ENCODE measurements at places on chromosomes 1 and 21.
A peak's percentile ranks its signal among the peaks of the same experiment; 100 is the strongest.

DNA sequence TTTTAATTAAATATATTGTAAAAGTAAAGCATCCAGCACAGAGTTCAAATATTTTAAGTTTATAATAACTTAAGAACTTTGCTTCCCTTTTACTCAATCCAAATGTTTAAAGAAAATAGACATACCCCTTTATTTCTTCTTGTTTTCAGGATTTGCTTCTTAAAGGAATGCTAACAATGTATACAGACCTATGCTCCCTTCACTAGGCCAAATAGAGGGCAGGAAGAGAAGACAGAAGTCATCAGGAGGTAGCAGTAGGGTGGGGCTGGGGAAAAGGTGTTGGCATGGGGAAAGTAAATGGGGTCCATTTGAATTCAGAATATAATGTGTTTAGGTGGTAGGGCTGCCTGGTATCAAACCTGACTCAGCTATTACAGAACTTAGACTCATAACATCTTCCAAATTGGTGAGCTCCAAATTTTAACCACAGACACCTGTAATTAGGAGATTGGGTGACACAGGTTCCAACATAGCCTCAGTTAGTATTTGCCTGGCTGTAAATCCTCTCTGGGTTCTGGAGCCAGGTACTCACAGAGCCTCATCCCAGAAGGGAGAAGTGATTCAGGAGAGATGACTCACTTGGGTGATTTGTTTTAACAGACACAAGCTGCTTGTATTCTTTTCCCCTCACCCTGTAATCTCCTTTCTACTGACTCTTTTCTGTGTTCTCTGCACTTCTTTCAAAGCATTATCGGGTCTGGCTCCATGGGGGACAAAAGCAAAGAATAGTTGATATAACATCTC lies 60.1 kb upstream of the DUSP10 start:
- DNase-seq, result no peak

DNA sequence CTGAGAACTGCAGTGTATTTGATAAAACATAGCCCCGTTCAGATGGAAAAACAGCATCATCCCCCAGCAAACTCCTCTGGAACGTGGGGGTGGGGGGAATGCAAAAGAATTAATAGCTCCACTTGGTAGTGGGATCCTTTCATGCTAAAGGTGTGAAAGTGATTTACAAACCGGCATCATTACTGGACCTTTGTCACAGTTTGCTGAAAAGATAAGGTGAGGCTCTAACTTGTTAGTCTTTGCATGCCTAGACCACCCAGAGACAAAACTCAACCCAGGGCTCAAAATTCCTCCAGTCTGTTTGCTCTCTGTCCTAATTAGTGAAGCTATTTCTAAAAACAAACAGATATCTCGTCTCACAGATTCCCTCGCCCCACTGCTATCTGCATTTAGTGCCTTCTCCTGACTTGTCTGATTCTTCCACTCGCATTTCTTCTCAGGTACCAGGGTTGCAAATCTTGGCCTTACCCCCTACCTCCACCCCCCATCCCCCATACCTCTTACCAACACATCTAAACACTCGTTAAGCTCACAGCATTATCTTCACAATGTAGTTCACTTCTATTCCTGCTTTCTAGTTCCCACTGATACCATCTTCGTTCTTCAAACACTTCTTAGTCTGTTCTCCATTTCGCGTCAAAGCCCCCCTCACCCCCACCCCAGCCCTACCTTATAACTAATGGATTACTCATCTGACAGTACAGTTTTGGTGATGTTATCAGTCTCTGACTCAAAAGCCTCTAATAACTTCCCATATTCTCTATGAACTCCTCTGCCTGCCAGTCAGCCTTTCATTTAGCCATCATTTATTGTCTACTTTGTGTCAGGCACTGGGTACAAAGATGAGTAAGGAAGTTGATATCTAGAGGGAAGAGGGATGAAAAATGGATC lies 11.8 kb downstream of the IER5 start:
- peak; percentile 62 for DNase-seq

DNA sequence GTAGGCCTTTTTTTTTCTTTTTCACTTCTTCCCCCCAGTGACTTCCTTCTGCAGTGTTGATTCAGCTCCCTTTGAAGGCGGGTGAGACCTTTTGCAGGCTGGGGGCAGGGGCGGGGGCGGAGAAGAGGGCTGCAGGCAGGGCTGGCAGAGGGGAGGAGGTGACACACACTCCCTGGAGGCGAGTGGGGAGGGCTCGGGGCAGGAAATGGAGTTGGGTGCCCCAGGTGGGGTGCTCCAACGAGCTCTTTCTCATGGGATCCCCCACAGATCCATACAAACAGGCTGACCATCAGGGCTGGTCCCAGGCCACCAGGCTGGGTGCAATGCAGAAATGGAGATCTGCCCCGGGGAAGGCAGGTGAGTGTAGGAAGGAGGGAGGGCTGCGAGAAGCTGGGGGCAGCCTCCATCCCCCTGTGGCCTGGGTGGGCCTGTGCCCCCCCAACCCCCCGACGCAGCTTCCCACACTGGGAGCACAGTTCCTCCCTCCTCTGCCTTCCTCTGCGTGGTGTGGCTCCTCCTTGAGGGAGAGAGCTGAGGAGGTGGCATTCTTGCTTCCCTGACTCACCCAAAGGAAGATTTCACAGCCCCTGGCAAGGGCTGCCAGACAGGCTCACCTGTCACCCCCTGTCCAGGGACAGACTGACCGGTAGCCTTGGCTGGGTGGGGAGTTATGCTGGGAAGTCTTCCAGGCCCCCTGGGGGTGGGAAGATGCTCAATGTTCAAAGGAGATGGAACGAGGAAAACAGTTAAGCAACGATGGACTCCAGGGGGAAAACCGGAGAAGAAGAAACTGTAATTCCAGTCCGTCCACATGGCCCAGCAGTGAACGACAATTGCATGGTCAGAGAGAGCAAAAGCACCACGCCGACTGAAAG lies 7.1 kb upstream of the ITGB2 start:
- peak; percentile 89 for DNase-seq

- no peak for DNase-seq
Measured at GRCh38 chr1:53899206-53899628, 5.2 kb downstream of the DIO1 start.

DNA sequence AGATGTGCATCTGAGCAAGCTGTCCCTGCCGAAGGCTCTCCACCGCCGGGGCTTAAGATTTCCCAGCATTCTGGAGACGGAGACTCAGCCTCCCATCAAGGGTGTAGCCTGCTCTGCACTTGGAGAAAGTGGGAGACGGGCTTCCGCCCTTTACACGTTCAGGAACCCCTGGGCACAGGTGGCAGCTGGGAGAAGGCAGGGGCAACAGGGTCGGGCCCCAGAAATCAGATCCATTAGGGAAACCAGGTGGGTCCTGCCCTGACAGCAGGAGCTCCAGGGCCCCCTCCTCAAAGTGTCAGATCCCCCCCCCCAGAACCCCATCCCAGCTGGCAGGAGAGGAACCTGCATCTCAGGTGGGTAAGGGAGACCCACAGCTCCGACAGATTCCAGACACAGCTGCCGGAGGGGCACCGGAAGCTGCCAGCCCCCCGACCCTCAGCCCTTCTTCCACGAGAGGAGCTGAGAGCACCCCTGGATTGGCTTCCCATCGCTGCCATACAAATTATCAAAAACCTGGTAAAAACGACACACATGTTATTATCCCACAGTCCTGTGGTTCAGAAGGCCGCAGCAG lies 236.6 kb downstream of the NPHP4 start:
- no peak for DNase-seq

GRCh38 chr1:40476924-40477677 lies at the start of gene ZFP69:
ZFP69 (plus strand) TSS chr1:40477290; CDS start chr1:40479362, 2,072 bp downstream.
- peak; percentile 79 for DNase-seq

GRCh38 chr1:248897412-248898337 lies 8.4 kb upstream of the PGBD2 start:
- DNase-seq, result no peak

DNA sequence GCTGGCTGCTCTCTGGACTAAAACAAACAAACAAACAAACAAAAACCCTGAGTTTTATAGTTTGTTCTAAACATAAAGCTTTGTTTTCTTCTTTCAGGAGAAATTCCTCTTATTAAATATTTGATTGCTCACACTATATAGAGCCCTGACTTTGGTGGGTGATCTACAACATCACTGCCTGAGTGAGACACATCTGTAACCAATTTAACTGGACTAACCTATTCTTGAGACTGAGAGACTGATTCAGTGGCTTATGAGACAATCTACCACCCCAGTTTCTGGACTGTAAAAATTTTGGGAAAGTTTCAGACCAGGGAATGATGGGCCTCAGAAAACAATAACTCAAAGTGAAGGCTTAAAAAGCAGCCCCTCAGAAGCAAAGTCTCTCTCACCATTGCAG lies 537.0 kb downstream of the NEGR1 start:
- no peak for DNase-seq

DNA sequence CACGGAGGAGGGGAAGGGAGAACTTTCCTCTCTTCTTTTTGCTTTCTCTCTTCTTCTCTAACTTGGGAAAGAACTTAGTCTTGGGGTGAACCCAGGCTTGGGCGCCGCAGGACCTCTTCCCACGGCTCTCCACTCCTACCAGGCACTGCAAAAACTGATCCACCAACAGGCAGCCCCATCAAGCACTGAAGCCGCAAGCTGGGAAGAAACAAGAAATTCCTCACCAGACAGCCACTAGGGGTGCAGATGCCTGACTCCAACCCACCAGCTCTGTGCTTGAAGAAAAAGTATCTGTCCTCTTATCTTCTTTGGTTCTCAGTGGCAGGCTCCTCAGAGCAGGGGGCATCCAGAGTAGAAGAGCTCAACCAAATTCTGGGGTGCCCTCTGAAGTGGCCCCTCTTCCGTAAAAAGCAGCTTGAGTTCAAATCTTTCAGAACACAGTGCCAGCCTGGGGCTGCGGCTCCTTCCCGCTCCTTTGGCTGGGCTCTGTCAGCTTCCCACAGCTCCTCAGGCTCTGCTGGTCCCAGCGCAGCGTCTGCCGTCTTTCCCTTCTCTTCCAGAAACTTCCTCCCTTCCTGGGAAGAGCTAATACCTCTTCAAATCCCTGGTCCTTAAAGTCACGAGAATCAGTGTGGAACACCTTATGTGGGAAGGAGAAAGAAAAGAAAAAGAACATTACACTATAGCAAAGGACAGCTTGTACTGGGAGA lies 2.4 kb downstream of the SLC41A1 start:
- DNase-seq, result no peak

GRCh38 chr1:40796939-40797667 lies 13.5 kb downstream of the KCNQ4 start:
- no peak for DNase-seq

- DNase-seq, result no peak
Measured at GRCh38 chr1:154743526-154744036, 126.5 kb downstream of the KCNN3 start.

- no peak for DNase-seq
Measured at GRCh38 chr1:230423261-230423660, 2.9 kb downstream of the PGBD5 start.

DNA sequence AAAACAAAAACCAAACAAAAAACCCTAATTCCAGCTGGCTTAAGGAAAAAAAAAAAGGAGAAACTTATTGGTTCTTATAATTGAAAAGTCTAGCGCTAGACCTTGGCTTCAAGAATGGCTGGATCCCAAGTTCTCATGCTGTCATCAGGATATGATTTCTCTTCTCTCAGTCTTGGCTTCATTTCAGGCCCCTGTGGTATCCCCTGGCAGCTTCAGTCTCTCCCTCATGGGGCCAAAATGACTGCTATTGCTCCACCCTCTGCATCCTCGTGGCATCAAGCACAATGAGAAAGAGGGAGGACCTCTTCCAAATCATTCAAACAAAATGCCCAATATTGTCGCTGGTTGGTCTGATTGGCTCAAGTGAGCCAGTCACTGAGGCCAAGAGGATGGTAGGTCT lies 80.7 kb downstream of the GIPC2 start:
- no peak for DNase-seq

- DNase-seq, result no peak
Measured at GRCh38 chr1:53446051-53446450, 13.1 kb upstream of the DMRTB1 start.

Data from stimulated activated CD4-positive, alpha-beta T cell treated with anti-CD3 and anti-CD28 coated beads, Interleukin-2, amount 100 ng/mL, for 24 hours (primary cell).